ENCODE measurements at places on chromosomes 7 and 10.

- no peak for DNase-seq
Observed at GRCh38 chr10:130989670-130990232, 321.8 kb downstream of the TCERG1L start.

DNA sequence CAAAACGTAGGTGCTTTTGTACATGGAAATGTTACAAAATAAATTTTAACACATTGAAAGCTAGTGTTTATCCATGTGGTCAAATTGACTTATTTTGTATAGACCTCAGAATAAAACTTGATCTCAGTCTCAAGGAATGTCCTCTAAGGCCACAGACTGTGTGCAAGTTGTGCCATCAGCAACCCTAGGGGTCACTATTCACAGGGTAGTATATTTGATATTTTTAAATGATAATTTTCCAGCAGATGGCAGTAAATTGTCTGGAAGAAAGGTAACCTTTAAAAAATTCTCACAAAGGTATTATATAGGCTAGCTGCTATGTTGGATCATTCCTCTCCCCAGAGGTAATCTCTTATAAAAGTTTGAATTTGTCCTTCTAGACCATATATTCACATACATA is 12.9 kb upstream of the SNX10 start:
- DNase-seq = no peak

DNA sequence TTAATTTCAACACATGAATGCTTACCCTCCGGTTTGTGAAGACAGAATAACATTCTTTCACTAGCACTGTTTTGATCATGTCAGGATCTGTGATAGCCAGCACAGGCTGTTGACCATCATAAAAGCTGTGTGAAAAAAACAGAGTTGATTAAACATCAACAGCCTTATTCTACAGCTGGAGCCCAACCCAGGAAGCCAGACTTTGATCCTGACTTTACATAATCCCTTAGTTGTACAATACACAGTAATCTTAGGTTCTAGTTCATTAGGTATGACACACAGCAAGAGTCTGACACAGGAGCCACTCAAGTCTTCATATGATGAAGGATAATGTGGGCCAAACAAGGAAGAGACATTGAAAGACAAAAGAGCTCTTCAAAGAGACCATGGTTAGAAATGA is 11.4 kb downstream of the CYP3A4 start:
- DNase-seq = no peak

GRCh38 chr7:134705716-134706115 is 59.1 kb downstream of the BPGM start:
- no peak for DNase-seq

DNA sequence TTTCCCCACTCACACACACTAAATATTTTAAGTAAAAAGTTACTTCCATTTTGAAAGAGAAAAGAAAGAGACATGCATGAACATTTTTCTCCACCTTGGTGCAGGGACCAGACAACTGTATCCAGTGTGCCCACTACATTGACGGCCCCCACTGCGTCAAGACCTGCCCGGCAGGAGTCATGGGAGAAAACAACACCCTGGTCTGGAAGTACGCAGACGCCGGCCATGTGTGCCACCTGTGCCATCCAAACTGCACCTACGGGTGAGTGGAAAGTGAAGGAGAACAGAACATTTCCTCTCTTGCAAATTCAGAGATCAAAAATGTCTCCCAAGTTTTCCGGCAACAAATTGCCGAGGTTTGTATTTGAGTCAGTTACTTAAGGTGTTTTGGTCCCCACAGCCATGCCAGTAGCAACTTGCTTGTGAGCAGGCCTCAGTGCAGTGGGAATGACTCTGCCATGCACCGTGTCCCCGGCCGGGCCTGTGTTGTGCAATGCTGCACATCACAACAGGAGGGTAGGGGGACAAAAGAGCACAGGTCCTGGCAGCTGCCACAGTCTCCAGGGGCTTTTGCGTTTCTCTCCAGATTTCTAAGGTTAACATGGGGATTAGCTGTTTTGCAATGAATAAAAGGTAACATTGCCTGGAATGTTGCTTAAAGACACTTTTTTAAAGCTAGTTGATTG is 146.5 kb downstream of the EGFR start:
- DNase-seq = no peak

- peak; percentile 20 for DNase-seq
Observed at GRCh38 chr7:15795393-15795792, 108.9 kb upstream of the MEOX2 start.

- DNase-seq = no peak
Observed at GRCh38 chr10:121935702-121936101, 7.9 kb upstream of the ATE1 start.

DNA sequence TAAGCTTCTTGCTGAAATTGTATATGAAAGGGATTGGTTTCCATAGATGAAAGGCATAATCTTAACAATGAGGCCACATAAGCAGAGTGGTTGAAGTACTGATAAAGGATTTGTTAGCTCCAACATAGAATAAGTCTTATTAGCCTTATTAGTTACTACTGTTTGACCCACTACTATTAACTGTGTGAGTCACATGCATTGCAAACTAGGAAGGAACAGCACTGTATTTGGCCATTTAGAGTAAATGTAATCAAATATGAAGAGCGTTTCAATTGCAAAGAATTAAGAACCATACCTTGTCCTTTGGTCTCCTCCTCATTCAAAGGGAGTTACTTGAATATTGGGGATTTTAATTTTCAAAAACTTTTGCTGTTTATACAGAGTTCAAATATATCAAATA is 428.9 kb downstream of the MDFIC start:
- no peak for DNase-seq

DNA sequence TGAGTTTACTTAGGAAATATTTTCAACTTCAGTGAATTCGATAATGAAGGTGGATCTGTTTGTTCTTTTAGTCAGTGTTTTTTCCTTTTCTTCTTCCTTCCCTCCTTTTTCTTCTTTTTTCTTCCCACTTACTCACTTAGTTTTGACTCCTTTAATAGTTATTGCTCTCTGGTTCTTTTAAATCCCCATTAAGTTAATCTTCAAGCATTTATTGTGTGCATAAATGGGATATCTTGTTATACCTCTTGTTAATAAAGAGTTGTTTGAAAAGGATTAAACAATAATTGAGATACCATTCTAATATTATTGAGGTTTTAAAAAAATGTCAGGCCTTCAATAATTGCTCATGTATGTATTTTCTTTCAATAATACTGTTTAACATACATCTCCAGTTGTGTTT is 19.5 kb downstream of the STAM start:
- DNase-seq = no peak

- peak; percentile 49 for DNase-seq
Observed at GRCh38 chr7:102122026-102122425, 164.6 kb upstream of the SH2B2 start.

DNA sequence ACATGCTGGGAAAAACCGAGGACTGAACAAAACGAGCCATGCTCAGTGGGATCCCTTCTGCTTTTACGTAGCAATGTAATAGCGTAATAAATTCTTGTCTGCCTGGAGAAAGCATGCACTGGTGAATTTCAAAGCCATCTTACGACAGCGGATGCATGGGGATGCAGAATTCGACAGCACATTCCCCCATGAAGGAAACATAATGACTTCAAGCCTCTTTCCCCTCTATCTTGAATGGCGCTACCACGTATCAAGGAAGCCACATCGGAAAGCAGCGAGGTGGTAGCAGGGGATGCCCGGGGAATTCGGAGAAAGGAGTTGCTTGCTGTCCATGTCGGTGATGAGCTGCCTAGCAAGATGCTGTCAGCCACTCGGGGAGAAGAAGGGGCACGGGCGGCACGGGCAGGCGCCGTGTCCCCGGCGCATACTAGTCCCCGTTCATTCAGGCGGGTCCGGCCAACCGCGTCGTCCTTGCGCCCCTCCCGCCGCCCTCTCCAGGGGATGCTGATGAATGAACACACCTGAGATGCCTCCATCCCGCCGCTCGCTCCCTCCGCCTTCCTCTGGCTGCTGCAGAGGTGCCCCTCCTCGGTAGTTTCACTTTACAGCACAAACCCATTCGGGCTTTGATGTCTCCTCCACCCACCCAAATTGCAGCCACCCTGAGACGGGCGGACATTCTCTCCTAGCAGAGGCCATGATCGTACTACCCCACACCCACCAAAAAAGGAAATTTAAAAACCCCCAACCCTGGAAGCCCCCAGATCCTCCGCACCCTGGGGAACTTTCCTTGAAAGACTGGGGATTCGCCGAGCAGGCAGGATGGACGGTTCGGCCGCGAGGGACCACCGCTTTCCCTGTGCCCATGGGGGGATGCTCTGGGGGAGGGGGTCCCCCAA is 644 bp downstream of the SORBS1 start:
- no peak for DNase-seq

DNA sequence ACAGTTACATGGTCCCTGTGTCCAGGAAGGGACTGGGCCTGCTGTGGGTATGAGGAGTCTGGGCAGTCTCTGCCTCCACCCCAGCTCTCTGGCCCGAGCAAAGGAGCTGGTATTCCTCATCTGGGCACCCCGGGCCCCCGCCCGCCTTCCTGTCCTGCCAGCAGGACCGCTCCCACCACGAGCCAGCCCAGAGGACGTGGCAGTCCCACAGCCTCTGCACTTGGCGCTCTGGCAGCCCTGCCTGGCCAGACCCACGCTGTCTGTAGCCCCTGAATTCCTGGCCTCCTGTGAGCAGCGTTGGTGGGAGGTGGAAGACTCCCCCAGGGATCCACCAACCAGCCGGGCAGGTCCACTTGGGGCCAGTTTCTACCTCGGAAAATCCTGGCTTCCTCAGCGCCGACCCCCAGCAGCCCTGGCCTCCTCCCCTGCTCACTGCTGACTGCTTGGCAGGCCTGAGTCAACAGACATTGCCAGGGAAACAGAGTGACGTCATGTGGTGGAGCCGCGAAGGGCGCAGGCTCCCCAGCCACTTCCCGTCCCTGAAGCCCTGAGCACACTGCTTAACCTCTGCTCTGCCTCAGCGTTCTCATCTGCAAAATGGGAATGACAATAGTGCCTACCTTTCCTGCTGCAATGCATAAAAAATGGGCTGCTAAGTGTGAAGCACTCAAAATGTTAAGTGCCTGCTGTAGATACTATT is 21.6 kb upstream of the LIMK1 start:
- DNase-seq = peak; percentile 94

DNA sequence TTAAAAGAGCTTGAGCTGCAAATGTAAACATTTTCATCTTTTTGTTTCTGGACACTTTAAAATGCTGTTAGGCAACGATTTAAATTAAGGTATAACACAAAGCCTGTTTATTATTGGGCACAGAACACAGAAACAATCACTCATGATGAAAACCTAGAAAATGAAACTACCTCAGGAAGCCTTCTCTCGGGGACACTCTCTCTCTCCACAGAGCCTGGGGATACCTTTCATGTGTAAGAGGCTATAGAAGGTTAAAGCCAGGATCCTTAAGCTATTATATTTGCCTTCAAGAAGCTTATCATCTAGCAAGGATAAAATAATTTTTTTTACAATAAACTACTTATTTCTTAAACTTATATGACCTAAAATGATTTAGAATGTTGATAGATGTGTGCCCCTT is 194.1 kb downstream of the SKAP2 start:
- DNase-seq = no peak

DNA sequence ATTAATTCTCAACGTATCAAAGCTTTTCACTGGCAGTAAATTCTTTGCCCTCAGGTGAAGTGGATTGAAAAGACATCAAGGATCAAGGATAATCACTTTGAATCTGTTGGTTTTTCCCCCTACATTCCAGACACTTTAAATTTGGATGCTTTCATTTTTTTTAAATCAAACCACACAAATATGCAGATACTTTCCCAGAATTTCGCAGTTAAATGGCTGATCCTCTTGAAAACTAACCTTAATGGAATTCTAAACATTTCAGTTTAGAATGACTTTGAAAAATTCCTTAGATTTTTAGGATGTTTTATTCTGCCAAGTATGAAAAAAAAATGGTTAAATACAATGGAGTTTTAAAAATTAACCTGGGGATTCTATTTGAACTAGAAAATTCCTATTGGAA is 325.9 kb downstream of the GFRA1 start:
- DNase-seq = no peak

DNA sequence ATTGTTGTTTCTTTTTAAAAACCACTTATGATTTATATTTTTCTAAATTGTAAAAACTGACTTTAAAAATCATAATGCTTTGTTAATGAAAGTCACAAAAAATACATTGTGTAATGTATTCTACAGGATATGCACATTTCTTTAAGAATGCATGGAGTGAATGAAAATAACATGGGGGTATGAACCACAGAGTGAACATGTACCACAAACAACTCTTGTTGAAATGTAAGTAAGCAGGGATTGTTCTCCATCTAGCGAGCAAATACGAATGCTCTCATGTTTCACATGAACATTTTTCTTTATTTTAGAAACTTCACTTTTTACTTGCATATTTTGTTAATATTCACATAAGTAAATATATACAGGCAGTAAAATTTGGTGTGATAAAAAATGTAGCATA is 35.6 kb upstream of the LAMB4 start:
- DNase-seq = no peak

GRCh38 chr10:94042834-94043175 is 49.1 kb downstream of the PLCE1 start:
- no peak for DNase-seq

All from stromal cell of bone marrow (primary cell).